ENCODE measurements at places on chromosomes 7 and 10.

GRCh38 chr10:16993186-16993585 is 136.4 kb downstream of the CUBN start:
- DNase-seq: no peak

DNA sequence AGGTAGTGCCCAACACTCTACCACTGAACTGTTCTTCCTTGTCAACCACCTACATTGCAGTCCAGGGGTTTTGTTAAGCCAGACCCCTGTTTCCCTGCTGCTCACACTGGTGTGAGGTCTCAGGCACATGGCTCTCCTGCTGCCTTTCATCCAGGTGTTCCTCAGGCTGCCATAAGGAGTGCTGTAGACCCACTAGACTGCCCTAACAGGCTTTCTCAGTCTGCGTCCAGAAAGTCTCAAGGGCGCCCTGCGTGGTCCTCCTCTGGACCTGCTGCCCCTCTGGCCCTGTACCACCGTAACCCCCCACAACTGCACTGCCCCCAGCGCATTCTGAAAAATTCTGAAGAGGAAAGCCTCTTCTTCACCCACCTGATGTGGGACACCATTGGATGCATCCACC is 225.7 kb upstream of the ANKRD30A start:
- no peak for DNase-seq

DNA sequence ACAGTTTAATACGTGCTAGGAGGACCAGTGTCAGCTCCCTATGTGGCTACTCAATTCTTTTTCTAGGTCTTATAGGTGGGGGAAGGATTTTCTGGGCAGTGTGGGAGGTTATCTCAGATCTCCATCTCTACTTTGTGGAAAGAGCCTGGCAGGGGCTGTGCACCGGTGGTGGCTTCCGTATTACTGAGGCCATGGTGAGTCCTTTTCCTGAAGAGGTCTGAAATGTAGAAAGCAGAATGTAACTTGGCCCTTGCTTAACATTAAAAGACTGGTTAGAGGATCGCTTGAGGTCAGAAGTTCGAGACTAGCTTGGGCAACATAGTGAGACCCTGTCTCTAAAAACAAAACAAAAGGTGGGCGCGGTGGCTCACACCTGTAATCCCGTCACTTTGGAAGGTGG is 2.7 kb upstream of the TPST1 start:
- no peak for DNase-seq

GRCh38 chr7:88761779-88762178 is 2.3 kb downstream of the ZNF804B start:
- DNase-seq: no peak

DNA sequence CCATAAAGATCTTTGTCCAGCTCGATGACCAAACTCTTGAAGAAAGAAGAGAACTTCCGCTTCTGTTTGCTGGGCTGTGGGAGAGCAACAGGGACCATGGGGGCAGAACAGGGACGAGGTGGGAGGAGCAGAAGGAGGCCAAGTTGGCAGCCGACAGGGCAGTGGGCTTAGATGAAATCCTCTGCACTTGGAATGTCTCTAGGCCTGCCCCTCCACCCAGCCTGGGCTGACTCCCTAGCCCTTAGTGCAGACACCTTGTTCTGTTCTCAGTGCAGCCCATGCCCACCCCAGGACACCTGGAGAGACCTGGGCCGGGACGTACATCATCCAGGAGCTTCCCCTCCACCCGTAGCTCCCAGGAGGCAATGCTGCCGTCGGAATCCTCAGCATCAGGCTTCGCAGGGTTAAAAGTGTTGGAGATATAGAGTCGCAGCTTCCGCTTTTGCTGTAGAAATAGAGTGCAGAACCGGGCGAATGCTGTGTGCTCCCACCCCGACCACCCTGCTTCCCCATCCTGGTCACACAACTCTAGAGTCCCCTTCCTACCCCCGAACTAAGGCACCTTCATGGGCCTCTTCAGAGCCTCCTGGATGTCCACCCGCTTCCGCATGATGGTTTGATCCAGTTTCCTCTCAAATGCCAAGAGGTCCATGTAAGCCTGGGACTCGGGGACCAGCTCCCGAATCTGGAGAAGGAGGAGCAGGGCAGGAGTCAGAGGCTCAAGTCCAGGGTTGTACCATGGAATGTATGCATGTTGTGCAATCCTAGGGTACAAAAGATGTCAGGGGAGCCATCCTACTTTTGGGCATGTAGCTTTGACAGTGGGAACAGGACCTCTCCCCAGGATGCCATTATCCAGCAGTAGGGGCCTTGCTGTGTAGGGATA is 6.1 kb downstream of the SMARCD3 start:
- no peak for DNase-seq

GRCh38 chr10:88232029-88232895 is 350.9 kb downstream of the RNLS start:
- DNase-seq: no peak

- DNase-seq: no peak
Observed at GRCh38 chr7:121620953-121621606, 225.0 kb upstream of the FAM3C start.

GRCh38 chr7:105621176-105621575 is 39.9 kb upstream of the EFCAB10 start:
- no peak for DNase-seq

- no peak for DNase-seq
Observed at GRCh38 chr10:95756041-95756761, at the start of gene ENTPD1. ENTPD1 (plus strand) TSS chr10:95756163; CDS start chr10:95756240, 77 bp downstream.

- no peak for DNase-seq
Observed at GRCh38 chr7:40720416-40720815, 585.6 kb downstream of the SUGCT start.

DNA sequence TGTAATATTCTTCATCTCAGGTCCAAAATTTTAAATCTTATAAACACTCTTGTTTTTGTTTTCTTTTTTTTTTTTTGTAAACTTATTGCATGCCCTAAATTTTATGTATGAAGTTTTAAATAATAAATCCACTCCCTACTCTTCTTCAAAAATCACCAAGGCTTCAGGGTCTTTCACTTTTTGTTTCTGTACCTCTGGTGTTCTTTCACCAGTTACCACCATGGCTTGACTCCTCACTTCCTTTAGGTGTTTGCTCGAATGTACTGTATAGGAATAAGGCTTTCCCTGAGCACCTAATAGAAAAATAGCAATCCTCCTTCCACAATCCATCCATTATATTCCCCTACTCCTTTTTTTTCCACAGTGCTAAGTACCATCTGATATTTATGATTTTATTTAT is 962.8 kb upstream of the POT1 start:
- no peak for DNase-seq

- no peak for DNase-seq
Observed at GRCh38 chr7:80833289-80834268, 85.3 kb downstream of the SEMA3C start.

GRCh38 chr7:88539518-88539917 is 220.0 kb upstream of the ZNF804B start:
- DNase-seq: no peak

GRCh38 chr10:75097666-75098285 is 13.7 kb upstream of the SAMD8 start:
- no peak for DNase-seq

DNA sequence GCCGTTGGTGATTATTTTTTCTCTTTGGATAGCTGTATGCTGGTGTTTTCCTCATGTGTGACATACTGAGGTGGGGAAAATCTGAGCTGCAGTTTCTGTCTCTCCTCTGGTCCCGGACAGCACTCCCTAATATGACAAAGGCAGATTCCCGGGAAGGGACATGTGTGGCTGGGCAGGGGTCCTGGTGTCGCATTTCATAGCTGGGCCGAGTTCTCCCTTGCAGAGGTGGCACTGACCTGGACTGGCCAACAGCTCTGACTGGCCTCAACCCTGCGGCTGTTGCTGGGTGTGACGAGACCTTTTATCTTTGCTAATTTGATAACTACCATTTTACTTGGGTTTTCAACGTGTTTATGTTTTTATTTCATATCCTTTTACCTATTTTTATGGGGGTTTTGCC is 248.6 kb upstream of the TCERG1L start:
- DNase-seq: no peak

GRCh38 chr7:149569025-149569725 is 71.6 kb upstream of the ZNF746 start:
- no peak for DNase-seq

GRCh38 chr7:16883918-16884317 is 2.1 kb upstream of the AGR3 start:
- no peak for DNase-seq

DNA sequence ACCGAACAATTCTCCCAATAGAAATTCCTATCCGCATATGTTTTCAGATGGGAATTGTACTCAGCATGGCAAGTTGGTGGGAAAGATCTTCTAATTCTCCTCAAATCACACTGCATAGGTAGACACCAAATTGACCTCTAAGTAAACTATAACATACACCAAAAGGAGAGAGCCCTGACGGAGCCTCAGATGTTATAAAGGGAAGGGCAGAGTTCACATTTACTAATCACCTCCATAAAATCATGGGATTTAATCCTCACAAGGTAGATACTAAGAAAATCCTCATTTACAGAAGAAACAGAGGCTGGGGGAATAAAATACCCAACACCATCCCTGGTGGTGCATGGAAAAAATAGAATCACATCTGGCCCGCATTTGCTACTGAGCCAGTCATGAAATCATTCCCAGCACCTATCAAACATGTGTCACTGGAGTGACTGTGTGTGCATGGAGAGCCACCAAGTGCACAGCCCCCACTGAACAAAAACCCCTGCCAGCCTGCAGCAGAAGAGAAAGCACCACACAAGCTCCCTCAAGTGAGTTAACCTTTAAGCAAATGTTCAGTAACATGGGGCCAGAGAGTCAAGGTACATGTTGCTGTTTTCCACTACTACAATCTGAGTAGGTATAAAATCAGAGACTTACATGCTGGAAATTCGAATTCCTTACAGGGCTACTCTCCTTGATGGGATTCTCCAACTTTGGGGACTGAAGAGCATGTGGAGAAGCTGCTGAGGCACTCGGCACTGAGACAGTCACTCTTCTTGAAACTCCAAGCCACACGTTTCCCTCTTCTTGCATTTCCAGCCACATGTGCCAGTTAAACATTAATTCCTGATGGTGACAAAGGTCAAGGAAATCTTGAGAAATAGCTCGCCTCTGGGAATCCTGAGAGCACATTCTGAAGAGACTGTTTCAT is at the start of gene DDC:
TSS of gene DDC (minus strand) at position 766 of the 919 bp plus-strand sequence. CDS start 21,320 bp downstream, outside the sequence.
- DNase-seq: no peak

DNA sequence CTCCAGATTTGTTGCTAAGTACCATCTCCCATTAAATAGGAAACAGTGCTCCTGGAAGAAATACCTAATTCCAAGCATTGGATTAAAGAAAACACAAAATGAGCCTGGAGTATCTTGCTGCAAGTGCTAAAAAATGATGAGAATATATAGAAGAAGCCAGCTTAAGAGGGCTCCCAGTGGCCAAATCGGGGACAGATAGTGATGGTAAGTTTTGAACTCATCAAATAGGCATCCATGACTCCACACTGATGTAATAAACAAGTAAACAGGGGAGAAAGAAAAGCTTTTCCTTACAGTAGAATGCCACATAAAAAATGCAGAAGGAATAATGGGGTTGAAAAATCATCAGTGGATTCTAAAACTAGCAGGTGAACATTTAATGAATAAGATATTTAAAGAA is 72.4 kb downstream of the CTTNBP2 start:
- DNase-seq: no peak

GRCh38 chr10:124632566-124632965 is 111.6 kb downstream of the FAM53B start:
- DNase-seq: no peak

DNA sequence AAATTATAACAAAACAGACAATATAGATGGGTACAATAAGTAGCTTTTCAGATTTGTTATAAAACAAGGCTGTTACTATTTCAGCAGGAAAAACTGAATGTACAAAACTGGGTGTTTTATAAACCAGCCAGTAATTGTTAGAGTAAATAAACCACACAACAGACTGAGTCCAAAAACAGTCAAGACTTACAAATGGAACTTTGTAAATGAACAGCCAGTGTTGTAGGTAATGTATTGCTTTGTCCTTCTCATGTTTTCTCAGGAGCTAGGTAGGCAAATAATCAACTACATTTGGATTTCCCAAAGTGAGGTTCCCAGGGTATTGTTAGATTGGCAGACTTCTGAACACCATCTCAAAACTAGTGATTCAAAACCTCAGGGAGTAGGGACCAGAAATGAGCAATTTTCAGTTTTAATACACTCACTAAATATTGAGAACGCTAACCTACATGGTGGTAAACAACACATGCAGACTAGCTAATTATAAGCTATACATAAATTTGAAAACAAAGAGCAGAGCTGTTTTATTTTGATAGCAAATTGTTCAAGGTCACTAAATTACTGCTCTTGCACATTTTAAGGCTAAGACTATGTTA is 36.2 kb downstream of the HERPUD2 start:
- DNase-seq: no peak

- DNase-seq: no peak
Observed at GRCh38 chr7:43104874-43105520, 7.5 kb upstream of the HECW1 start.

DNA sequence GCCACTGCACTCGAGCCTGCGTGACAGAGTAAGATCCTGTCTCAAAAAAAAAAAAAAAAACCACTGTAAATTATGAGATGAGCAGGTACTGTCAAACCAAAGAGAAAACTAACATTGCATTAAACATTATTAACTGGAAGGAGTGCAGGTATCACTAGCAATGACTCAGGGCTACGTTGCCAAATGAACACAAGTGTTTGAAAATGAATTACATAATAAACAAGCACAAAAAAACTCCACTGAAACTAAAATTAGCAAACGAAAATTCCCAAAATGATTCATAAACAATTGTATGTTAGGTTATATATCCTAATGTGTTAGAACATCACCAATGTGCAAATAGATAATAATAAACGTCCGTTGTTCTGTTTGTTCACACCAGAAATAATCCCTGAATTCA is 42.8 kb downstream of the NSUN6 start:
- DNase-seq: no peak

DNA sequence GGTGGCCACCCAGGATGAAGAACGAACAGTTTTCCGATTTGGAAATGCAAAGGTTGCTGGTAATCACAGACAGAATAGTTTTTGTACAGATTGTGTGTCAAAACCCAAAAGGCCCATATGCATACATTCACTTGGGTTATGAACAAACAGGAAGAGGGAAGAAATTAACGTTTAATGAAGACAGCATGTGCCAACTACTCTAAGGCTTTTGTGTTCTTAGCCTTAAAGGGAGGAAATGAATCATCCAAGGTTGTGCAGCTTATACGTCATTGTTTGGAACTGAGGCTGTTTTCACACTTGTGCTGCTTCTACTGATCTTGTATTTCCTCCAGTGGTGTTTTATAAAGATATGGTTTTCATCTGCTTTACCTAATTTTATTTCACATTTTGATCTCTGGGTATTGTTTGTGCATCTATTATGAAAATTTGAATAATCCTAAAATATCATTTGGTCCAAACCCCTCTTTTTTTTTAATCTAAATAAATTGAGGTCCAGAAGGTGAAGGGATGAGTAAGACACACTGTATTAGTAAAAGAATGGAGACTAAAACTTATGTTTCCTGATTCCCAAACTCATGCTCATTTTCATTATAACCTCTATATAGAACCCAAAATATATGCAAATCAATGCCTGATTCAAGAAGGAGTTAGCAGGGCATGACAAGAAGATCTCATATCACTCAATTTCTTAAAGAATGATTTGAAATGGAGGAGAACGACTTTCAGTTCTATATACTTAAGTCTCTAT is 373.1 kb downstream of the THSD7A start:
- no peak for DNase-seq

Data from stimulated activated CD8-positive, alpha-beta memory T cell treated with anti-CD3 and anti-CD28 coated beads, Interleukin-4, amount 100 ng/mL, for 4 hours (primary cell).